ENCODE measurements at places on chromosomes 7 and 10.

- DNase-seq, result no peak
Measured at GRCh38 chr10:52136921-52137320, 177.2 kb upstream of the DKK1 start.

DNA sequence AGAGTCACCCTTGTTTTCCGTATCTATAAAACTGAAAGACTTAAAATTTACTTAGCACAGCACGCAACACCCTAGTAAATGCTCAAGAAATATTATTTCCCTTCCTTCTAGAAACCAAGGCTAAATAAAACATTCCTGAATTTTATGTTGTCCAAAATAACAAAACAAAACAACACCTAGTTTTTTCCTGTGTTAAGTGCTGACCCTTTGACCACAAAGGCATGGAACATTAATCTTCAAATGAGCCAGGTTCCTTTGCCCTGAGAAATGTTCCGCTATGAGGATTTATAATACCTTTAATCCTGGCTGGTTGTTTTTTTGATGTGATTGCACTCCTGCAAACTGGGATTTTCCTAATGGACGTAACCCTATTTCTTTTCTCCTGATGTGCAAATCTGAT, 29.0 kb upstream of the DGKI start:
- no peak for DNase-seq

GRCh38 chr10:105963334-105963884, 1201.1 kb downstream of the SORCS1 start:
- no peak for DNase-seq

- DNase-seq, result peak; percentile 68
Measured at GRCh38 chr10:89183571-89183970, 23.5 kb downstream of the CH25H start.

- no peak for DNase-seq
Measured at GRCh38 chr10:94107191-94107590, 113.5 kb downstream of the PLCE1 start.

DNA sequence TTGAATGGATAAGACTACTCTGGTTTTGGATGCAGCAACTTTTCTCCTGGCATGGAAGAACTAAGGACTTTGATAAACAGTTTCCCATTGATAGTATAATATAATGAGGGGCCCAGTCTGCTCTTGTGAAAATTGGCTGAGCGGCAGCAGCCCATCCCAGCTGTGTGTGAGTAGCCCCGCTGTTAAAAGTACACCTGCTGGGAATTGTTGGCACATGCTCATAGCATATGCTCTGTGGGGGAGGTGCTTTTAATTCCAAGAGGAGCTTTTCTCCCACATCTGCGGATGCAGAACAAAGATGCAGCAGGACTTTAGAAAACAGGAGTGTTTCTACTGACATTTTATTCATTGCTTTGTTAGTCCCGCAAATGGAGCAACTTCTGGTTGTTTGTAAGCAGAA, 19.0 kb downstream of the SRI start:
- DNase-seq, result no peak

- no peak for DNase-seq
Measured at GRCh38 chr10:33109788-33110469, 151.9 kb upstream of the ITGB1 start.

DNA sequence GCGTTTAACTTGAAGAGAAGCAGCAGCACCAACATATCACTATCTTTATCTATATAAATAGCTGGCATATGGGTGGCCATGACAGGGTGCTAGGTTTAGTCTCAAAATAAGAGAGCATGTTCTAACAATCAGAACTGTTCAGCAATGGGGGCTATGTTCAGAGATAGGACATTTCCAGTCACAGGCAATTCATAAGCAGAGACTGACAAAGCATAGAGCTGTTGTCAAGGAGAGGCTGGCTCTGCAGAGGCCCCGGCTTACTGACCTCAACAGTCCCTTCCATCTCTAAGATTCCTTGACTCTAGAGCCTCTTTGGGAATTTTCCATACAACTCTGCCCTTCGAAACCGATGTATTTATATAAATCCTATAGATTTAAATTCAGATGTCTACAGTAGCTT, 17.2 kb downstream of the ANK3 start:
- DNase-seq, result no peak

DNA sequence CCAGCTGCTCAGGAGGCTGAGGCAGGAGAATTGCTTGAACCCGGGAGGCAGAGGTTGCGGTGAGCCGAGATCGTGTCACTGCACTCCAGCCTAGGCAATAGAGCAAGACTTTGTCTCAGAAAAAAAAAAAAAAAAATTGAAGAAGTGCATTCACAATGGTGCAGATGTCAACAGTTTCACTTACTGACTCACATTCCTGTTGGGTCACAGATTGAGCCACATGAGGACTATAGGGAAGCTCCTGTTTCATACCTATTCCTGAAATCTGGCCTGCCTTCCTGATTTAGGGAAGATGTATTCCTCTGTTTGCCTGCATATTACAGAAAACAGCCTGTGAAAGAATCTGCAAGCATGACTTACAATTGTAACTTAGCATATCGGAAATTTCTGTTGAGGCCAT, 78.2 kb downstream of the AKR1C4 start:
- peak; percentile 26 for DNase-seq

- no peak for DNase-seq
Measured at GRCh38 chr7:157854066-157854891, 517.5 kb downstream of the DNAJB6 start.

DNA sequence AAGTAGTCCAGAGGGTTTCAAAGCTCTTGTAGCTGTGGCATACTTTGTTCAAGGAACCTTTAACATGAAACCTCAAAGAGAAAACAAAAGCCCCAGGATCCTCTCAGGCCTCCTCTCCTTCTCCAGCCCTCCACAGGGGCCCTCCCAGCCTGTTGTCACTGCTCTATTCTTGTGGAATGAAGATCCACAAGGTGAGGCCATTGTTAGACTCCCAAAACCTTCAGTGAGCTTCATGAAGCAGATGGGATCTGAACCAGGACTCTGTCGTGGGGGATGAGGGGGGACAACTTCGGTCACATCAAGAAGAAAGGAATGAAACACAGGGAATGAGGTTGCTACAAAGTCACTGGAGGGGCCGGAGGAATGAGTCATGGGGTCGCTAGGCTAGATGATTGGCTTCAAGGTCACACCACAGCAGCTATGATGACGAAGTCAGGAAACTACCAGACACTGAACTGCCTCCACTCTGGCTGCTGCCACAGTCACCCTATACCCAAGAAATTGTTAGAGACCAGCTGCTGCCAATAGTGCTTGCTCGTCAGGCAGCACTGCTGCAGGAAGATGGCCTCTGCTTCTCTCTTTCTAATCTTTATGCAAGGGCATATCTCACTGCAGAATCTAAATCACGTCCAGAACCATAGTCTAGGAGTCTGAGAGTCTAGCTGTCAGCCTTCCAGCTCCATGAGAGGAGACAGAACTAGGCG, 208.8 kb downstream of the HIBADH start:
- DNase-seq, result peak; percentile 8

GRCh38 chr7:81549484-81550016, 220.3 kb downstream of the HGF start:
- DNase-seq, result no peak

DNA sequence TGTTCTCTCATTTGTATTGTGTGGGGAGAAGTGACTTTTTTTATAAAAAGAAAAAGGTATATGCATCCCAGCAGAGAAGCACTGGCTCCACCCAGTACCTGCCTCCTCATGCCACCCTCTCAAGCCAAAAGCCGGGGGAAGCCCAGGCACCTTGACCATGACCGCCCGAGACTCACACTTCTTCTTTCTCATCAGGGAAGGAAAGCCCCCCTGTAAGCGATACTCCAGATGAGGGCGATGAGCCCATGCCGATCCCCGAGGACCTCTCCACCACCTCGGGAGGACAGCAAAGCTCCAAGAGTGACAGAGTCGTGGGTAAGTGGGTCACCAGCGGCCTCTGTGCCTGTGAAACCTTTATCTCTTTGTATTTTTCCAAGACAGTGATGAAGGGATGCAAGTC, 22.9 kb downstream of the IKZF1 start:
- DNase-seq, result no peak

- DNase-seq, result peak; percentile 80
Measured at GRCh38 chr7:121945480-121946236, 72.7 kb downstream of the PTPRZ1 start.

- no peak for DNase-seq
Measured at GRCh38 chr10:128018236-128018635, 108.0 kb downstream of the MKI67 start.

DNA sequence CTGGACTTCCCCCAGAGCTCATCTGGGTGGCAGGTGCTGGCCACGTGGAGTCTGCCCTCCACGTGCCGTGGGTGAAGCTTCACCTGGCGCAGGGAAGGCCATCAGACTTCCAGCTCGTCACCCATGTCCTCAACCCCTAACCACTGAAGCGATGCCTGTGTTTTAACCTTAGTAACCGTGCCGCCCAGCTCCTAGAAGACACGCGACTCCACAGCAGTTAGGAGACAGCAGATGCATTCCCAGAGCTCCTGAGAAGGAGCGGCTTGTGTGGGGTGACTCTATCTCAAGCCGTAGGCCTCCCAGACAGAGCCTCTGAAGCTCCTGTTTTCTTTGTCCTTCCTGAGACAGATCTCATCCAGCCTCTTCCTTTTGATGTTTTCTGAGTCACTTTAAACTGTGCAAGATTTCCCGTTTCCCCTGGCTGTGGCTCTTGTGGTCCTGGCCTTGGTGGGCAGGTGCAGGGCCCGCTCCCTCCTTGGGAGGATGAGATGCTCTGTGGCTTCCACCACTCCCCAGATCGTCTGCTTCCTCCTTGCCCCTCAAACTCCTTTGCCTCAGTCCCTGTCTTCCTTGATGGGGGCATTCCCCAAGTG, 41.4 kb upstream of the AP5Z1 start:
- no peak for DNase-seq

- no peak for DNase-seq
Measured at GRCh38 chr10:61176424-61176823, 232.4 kb upstream of the RHOBTB1 start.

DNA sequence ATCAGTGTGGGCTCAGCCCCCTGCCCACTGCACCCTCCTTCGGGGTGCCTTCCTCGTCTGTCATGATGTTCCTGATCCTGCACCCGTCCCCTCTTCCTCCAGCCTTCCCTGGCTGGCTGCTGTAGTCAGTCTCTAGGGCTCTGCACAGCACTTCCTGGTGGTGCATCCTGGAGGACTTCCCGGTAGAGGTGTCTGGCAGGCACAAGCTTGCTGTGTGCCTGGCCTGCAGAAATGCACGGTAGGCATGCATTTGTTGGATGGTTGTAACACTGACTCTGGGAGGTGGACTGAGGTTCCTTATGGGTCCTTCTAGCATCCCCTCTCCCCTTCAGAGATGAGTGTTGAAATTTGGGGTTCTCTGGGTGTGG, 92.8 kb downstream of the BMS1 start:
- no peak for DNase-seq

DNA sequence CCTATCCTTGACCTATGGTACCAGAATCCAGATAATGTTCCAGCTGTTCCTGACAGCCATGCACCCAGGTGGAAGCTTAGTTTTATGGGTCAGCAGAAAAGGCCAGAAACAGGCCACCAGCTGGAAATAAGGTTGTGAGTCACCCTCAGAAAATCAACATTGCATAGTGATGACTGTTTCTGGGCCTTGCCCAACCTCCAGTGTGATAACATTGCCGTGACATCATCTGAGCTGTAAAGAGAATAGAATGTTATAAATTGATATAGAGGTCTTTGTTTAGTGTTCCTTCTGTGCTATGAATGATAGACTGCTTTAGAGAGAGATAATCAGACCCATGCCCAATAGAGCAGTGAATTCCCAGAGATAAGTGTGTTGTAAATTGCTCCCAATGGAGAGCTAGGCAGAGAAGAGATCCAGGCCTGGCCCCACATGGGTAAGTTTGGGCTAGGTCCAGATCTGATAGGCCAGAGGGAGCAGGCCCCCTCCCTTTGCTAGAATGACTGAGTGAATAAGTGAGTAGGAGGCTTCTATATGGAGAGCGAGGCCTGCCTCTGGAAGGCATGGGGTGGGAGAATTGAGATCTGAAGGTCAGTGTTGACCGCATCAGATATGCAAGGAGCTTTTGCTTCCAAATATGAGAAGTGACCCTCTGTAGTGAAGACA, 14.2 kb upstream of the HPS1 start:
- DNase-seq, result peak; percentile 87

DNA sequence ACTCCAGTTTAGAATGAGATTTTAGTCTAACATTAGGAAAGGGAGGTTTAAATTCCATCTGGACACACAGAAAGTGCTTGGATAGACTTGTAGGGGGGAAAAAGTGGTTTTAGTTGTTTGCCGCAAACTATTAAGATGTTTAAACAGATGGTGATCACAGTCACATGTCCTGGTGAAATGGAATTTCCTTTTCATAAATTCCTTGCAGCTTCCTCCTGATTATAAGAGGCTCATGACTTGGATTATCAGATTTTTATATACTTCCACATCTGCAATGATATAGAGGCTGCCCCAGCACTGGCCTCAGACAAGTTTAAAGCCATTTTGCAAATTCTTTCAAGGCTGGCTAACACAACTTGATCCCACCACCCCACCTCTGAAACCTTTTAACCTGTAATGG, 106.4 kb upstream of the ARMC3 start:
- DNase-seq, result no peak

GRCh38 chr10:78535716-78536218, 502.1 kb downstream of the RPS24 start:
- DNase-seq, result no peak

DNA sequence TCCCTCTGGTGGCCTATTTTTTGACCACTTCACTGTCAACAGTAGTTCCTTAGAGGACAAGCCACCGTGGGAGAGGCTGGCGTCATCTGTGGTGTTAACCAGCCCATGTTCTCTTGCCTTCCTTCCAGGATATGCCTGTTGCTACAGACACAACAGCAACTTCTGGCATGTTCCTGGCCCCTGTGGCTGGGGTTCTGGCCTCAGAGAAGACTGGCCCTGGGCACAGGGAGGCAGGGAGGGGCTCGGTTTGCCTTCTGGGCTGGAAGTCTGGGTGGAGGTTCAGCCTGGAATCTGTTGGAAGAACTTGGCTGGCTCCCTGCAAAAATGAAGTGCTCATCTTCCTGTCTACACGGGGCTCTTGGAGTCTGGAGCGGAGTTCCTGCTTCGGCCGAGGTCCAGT, 25.7 kb downstream of the GOLGA7B start:
- DNase-seq, result no peak

DNA sequence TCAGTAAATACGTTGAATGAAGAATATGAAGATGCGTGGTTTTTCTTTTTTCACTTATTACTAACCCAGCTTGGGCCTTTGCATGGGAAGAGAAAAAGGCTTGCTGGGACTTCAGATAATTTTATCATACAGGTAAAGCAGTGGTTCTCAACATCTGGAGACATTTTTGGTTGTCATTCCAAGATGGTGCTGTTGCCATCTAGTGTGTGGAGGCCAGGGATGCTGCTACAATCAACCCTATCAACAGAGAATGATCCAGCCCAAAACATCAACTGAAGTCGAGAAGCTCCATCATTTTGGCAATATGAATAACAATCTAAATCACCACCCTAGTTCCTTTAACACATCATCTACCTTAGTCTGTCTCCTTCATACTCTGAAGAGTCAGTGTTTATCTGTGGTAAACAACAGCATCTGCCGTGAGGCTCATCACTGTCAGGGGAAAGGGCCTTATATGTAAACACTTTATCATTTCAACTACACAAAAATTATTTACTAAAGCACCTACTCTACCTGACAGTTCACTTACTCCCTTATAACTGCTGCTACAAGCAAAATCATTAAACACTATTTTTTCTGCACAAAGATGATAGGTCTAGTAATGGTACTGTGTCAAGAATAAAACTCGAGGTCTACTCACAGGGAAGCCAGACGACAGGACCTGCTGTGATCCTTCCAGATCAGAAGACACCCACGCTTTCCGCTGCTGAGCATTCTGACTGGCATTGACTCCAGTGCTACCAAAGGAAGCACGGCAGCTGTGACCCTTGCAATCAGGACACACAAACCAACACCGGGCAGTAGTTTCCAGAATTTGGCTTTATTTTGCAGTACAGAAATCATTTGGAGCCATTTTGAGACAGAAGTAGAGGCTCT, 48.6 kb downstream of the GDI2 start:
- no peak for DNase-seq

GRCh38 chr7:108203537-108203936, 73.4 kb upstream of the LAMB4 start:
- DNase-seq, result no peak

Measured in mammary epithelial cell (primary cell).